Stimulated activated naive CD8-positive, alpha-beta T cell treated with anti-CD3 and anti-CD28 coated beads, Interleukin-15, amount 100 ng/mL, for 72 hours (primary cell): ENCODE measurements at places on chromosomes 3 and 15.

- DNase-seq: no peak
Measured at GRCh38 chr15:87490666-87491065, 765.9 kb downstream of the NTRK3 start.

- no peak for DNase-seq
Measured at GRCh38 chr3:195591852-195592251, 8.1 kb upstream of the APOD start.

DNA sequence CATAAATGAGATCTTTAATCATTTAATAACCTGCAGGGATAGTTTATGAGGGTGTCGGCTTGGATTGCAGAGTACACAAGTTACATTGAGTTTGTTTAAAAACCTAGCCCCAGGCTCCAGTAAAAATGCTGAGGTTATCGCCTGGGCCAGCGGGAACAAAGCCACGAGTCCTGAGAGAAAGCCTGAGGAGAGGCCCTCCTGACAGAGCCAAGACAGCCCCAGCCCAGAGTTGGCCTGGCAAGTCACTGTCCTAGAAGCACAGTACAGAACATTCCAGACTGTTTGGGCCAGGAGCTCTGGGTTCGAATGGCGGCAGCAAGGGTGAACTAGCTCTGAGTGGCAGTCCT lies 32.4 kb downstream of the SEC61A1 start:
- no peak for DNase-seq

GRCh38 chr15:90585863-90586262 lies 56.1 kb downstream of the CRTC3 start:
- DNase-seq: no peak

DNA sequence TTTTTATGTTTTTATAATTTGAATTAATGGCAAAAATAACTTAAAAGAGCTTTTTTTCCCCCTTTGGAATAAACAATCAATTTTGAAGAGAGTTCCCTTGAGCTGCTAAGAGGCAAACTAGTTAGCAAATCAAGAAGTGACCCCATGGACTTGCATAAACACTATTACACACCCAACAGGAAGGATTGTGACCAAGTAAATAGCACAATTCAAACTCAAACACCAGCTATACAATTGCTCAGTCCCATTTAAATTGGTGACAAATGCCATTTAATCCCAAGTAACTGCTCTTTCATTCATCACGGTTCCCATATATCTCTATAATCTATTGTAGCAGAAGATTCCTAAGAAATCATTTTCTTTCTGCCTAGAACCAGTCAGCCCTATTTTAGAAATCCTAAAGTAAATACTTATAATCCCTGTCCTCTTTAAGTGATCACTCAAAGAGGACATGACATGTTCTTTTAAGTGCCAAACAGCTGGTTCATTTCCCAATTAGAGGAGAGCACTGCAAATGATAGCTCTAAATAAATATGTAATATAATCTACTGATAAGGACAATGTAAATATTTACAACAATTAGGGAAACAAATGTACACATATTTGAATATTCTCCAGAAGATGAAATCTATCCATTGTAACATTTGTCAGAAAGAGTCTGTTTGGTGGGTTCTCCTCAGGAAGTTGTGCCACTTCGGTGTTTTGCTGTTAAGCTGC lies 137.8 kb upstream of the ADAMTS9 start:
- no peak for DNase-seq

DNA sequence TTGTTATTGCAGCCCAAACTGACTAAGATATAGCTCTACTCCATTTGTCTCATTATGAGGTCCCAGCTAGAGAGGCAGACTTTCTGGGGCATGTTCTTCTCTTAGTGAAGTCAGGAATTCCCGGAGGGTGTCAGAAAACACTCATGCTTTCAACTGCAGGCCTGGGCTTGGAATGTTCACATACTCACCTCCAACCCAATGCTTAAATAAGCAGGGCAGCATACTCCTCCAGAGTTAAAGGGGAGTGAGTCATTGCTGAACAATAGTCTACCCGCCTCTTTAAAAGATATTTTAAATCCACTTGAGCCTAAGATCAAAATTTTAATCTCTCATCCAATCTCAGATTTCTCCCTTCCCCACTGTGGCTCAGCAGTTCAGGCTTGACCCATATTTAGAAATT lies 167.8 kb upstream of the DPH6 start:
- DNase-seq: no peak

DNA sequence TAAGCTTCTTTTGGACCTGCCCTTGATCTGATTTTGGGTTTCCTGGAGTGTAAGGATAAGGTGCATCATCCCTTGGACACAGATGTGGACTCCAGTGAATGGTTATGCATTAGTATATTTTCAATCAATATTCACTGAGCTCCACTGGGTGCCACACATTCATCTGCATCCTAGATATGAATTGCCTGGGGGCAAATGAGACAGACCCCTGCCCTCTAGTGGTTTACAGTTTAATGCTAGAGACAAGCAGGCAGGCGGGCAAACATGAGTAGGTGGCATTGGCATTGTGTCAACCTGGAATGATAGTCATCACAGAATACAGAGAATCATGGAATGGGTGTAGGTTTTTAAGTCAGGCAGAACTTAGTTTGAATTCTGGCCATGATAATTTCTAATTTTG lies 252.5 kb upstream of the SOX14 start:
- DNase-seq: no peak

GRCh38 chr3:75981401-75981800 lies 196.1 kb upstream of the ZNF717 start:
- no peak for DNase-seq

- no peak for DNase-seq
Measured at GRCh38 chr3:143291836-143292447, 172.4 kb downstream of the CHST2 start.

DNA sequence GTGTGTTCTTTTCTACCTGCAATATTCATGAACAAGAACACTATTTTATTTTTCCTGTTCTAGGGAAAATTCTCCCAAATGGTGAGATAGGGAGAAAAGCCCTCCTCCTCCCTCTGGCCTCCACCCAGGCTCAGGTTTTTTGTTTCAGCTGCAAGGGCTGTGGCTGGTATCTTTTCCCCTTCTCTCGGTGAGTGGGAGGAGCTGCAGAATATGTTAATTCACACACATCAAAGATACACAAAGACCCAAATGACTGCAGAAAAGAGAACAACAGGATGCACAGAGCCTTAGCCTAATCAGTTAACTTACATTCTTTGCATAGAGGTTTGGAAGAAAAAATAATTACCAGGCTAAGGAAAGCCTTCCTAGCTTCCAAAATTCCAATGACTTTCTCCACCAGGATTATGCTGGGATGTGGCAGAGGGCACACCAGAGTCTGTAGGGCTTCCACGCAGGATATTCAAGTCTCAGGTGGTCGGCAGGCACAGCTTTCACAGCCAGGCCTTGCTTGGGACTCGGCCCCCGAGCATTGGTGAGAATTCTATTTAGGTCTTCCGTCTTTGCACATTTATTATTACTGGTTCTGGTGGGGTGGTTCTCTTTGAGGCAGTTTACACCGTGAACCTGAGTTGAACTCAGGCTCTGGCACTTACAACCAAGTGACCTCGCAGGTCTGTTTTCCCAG lies 64.9 kb downstream of the ABHD5 start:
- DNase-seq: no peak

DNA sequence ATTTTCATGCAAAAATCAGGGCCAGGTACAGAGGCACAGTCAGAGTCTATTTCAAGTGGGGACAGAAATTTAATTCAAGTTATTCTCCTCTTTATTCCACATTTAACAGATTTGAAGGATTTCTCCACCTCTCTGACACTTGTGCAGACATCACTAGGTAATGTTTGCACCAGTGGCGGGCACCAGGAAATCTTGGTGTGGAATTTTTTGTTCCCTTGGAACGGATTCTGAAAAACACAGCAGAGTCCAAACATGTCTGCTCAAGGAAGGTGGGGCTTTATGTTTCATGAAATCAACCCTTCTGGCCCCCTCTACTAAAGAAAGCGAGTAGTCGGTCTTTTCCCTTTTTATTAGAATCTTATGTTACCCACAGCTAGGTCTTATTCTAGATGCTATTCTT lies 271.2 kb upstream of the MDFIC2 start:
- no peak for DNase-seq

DNA sequence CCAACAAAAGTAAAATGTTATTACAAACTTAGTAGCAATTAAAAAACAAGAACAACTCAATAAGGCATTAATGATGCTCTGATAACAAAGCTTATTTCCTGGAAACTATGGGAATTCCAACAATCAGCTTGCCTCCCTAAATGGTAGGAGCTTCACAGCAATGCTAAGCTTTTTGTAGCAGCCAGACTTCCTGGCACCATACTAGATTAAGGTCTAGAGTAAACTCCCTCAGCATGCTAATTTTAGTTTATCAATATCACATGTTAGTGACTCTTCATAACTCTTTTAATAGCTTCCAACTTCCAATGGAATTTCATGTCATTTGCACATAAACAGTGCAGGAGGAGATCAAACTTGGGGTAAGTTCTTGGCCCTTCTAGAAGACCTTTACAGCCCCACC lies 782.0 kb downstream of the MCTP2 start:
- DNase-seq: no peak

GRCh38 chr3:185552358-185552877 lies at the start of gene LIPH:
Gene LIPH, minus strand, starts transcription at chr3:185552588. Its CDS starts 117 bp downstream, at chr3:185552471.
- no peak for DNase-seq

- DNase-seq: no peak
Measured at GRCh38 chr3:47406762-47407149, 25.9 kb downstream of the PTPN23 start.

GRCh38 chr3:158671821-158672214 lies 630 bp downstream of the LXN start:
- DNase-seq: no peak

DNA sequence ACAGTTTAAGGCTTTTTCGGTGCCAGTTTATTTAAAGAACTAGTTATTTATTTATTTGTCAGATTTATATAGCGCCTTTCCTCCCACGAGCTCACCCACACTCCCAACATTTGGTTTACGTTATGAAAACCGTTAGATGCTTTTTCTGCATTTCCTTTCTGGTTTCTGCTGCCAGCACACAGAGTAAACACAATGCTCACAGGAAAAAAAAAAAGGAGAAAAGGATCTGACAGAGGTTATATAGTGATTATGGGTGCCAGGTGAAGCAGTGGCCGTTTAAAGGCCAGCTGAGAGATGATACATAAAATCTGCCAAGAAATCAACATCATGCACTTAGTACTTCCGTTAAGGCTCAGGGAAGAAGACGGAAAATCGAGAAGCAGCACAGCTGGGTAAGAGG lies 37.9 kb downstream of the ETV5 start:
- no peak for DNase-seq

DNA sequence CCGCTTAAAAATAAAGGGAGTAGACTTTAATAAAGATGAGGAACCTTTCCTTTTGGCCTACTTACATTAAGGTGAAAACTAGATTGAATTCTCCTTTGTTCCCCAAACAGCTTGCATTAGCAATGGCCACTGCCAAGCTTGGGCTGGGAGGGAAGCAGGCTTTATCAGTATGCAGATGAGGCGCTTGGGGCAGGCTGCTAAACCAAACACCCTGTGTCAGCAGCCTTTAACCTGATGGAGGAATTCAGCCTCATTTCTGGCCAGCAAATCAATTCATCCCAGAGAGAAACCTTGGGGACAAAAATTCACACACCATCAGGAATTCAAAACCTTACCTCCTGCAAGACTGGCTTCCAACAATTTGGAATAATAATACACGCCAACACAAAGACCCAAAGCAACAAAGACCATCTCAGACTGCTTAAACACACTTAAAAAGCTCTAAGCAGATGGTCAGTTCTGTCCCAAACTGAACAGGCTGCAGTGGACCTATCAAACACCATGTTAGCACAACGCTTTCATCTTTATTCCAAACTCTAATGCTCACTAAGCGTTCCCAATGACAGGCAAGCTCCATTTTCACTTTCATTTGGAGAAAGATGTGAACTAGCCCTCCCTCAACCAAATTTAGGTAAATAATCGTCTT lies 255.1 kb upstream of the CMC1 start:
- DNase-seq: no peak

GRCh38 chr15:77731945-77732344 lies 99.2 kb upstream of the LINGO1 start:
- no peak for DNase-seq

- DNase-seq: no peak
Measured at GRCh38 chr3:55282994-55283393, 204.1 kb downstream of the WNT5A start.

DNA sequence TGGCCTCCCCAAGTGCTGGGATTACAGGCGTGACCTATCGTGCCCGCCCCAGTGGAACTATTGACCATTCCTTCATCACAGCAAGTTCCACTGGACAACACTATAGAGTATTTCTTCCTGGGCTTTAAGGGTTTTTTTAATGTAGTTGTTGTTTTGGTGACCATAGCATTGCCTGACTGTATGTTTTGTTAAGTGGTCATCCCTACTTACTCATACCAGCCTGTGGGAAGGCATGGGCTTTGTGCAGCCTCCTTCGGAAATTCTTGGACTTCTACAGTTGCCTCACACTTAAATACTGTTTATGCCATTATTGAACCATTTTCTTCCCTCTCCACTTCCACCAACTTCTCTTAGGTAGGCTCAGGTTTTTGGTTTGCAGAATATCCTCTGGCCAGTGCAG lies 19.9 kb upstream of the ALPK3 start:
- no peak for DNase-seq

- no peak for DNase-seq
Measured at GRCh38 chr3:93911206-93911605, 62.5 kb downstream of the PROS1 start.

DNA sequence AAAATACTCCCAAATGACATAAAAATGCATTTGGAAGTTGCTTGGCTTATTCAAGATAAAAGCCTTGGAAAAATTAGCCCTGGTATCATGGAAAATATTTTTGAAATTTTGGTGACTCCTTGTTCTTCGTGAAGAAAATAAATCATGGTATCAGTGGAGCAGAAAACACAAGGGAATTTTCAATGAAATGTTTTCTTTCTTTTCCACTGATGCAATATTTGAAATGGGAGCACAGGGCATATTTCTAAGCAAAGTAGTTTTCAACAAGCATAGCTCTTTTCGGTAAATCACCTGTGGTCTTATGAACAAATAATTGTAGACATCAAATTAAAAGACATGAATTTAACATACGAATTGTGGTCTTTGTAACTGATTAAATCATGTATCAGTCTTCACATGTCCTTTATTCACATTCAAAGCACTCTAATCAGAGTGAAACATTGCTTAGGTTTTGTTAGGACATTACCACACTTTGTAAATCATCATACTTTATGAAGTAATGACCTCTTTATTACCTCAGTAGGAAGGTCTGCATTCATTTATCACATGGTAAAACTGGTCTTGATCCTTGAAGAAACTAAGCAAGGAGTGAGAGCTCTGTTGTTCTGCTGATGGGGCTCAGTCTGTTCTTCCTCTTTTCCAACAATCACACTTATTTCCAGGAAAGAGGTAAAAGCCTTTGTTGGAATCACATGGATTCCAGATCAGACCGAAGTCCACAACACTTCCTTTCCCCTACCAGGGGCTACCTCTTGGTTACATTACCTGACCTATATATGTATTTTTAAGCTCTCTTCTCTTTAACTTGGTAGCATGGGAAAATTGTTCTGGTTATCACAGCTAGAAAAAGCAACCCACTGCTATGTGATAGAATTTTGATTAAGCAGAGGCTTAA lies 413.5 kb upstream of the THBS1 start:
- DNase-seq: no peak
